ENCODE measurements at places on chromosomes 4 and X. TPM values are rescaled to one million over a fixed set of nuclear protein-coding genes. Genes with fewer than 3 reads are reported as not detected.

The NRK gene
- 0.25 TPM for total RNA-seq

The VSIG4 gene
- total RNA-seq: 5.9 TPM

The SATL1 gene
- 0.98 TPM for total RNA-seq

The FREM3 gene
- under 0.01 TPM for total RNA-seq

The PPBP gene
- 2.0 TPM for total RNA-seq

The GLOD5 gene
- total RNA-seq: not detected

The RBM47 gene
- total RNA-seq: 22.4 TPM

The OCRL gene
- 32.5 TPM for total RNA-seq

The ARMCX4 gene
- 11.8 TPM for total RNA-seq

The RTL3 gene
- not detected for total RNA-seq

The RAB28 gene
- total RNA-seq: 14.8 TPM

The OCIAD1 gene
- 134 TPM for total RNA-seq

The GDPD2 gene
- total RNA-seq: 3.9 TPM

The SAGE1 gene
- total RNA-seq: not detected

The SLC7A11 gene
- total RNA-seq: 31.5 TPM

The KCTD8 gene
- 2.5 TPM for total RNA-seq

The CT45A1 gene
- total RNA-seq: not detected
